Ascending aorta (tissue), 2 donors: ENCODE measurements at places on chromosomes 13 and 19.

DNA sequence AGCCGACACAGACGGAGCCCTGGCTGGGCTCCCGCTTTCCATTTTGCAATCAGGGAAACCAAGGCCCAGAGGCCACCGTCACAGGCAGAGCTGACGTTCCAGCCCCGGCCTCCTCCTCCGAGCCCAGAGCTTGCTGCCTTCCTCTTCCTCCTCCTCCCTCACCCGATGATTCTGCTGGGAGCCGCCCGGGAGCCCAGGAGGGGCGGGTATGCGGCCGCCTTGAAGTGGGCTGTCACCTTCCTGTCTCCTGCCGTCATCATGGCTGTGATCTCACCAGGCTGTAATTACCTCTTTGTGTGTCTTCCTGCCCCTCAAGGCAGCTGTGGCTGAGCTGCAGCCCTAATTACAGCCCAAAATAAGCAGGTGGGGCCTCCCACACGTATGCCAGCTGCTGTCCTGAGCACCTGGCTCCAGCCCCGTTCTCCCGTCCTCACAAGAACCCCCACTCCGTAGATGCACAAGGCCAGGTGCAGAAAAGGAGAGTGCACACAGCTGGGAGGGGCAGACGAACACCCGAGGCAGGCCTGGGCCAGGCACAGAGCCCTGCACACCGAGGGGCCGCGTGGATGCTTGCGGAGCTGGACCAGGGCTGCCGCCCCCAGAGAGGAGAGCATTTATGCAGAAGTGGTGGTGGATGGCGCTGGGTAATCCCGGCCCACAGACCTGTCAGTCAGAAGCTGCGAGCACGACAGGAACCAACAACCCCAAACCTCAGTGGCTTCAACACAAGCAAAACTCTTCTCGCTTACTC lies 4.0 kb downstream of the TPGS1 start:
- DNase-seq, result no peak

DNA sequence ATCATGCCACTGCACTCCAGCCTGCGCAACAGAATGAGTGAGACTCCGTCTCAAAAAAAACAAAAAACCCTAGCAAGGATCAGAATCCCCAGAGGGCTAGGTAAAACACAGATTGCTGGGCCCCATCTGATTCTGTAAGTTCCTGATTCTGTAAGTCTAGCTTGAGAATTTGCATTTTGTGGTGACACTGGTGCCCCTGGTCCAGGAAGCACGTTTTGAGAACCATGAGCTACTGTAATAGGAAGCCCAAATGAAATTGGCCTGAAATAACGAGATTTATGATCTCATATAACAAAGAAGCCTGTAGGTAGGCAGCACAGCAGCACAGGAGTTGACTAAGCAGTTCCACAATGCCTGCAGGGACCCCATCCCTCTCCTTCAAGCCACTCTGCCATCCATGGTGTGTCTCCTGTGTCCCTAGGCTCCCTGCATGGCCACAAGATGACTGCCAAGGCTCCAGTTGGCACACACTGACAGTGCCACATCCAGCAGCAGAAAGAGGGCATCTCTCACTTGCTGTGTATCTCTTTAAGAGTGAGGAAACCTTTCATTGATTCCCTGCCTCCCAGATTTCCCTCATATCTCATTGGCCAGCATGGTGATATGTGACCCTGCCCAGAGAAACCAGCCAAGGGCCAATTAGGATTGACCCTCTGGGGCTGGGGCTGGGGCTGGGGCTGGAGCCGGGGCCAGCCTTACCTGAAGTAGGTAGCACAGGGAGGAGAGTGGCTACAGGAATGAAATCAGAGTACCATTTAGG lies 21.7 kb downstream of the SIPA1L3 start:
- no peak for DNase-seq

DNA sequence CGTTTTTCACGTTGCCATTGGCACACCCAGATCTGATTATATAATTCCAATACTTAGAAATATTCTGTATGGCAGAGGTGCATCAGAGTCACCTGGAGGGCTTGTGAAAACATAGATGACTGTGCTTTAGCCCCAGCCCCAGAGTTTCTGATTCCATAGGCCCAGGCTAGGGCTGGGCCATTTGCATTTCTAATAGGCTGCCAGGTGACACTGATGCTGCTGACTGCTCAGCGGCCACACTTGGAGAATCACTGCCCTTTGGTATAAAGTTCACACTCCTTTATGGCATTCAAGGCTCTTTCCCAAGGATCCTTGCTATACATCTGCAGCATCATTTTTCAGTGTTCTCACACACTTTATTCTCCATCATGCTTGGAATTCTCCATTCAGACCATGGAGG lies 137.1 kb downstream of the AKAP11 start:
- no peak for DNase-seq

GRCh38 chr13:45364876-45365557 lies 24.0 kb upstream of the TPT1 start:
- no peak for DNase-seq

- no peak for DNase-seq
These were observed 14.1 kb upstream of the PCDH8 start for GRCh38 chr13:52862358-52863206.

DNA sequence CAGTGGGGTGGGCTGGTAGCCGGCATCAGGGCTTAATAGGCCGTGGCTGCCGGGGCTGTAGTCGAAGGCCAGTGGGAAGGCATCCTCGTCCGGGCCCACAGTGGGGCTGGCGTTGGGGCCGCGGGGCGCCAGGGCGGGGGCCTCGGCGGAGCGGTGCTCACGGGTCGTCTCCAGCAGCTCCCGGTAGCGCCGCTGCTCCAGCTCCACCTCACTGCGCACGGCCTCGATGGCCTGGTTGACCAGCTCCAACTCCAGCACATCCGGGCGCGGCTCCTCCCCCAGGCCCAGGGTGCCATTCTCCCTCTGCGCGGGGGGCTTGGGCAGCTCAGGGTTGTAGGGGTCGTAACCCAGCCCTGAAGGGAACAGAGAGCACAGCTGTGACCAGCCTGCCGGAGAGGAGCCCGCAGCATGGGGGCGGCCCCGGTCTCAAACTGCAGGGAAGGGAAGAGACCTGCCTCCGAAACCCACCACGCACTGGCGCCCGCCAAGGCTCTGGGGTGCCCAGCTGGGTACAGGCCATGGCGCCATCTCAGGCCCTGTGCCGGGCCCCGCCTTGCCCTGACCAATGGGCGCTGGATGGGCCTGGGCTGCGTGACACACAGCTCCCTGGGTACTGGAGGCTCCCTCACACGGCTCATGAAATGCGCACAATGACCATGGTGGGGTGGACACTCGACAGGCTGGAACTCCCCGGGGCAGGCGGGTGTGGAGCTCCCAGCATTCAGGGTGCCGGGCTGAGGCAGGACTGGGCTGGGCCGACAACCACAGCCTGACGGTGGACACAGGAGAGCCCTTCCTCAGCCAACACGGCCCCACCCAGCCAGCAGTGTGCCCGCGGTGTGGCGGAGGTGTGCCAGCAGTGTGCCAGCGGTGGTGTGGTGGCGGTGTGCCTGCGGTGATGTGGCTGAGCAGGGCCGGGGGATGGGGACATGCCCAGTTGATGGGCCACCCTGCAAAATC lies 16.5 kb upstream of the ATP8B3 start:
- no peak for DNase-seq

DNA sequence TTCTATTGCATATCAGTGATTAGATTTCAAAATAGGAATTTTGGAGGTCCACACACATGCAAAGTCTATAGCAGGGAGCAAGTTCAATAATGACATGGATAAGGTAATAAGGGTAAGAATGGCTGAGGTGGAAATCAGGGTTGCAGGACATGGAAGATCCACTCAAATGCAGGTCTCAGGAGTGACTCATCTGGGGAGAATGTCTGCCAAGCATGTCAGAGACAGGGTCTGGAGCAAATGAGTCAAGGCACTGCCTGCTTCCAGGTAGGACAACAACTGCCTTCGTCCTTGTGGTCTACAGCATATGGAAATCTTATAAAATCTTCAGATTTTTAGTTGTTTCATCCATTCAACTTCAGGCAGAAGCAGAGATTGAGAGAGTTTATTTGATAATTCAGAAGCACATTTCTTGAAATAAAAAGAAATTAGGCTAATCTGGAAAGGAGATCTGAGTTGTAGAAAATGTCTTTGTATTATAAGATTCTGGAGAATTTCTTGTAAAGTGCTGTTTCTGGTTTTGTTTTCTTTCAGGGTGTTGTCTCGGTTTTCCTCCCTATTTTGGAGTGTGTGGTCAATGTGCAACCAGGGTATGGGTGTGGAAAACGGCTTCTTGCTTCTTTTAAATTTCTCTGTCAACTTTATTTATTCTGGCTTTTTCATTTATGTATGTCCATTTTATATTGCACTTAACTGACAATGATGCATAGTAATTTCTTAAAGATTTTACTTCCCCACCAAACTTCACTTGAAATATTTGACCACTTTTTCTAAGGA lies 748.8 kb downstream of the LIG4 start:
- DNase-seq, result no peak

GRCh38 chr13:43170506-43170905 lies 147.1 kb downstream of the DNAJC15 start:
- no peak for DNase-seq

DNA sequence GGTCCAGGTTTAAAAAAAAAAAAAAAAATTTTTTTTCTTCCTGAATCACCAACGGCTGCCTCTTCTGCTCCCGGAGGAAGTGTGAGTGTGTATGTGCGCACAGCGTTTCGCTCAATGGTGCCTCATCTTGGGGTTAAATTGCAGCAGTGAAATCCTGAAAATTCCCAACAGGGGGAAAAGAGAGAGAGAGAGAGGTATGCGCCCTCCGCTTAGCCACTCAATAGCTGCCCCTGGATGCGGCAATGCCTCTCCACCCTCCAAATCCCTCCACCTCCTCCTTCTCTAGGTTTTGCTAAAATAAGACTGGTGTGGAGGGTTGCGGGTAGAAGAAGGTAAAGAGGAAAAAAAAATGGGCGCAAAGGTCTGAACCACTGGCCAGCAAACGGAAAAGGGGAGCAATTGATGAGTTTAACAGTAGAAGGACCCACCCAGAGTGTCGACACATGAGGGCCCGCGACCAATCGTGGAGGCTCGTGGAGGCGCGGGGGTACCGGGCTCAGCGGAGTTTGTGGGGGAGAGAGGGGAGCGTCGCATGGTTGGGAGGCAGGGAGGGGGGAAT lies 853 bp upstream of the CACNA1A start:
- no peak for DNase-seq

GRCh38 chr13:72246396-72246795 lies 379.4 kb upstream of the DACH1 start:
- DNase-seq, result no peak

- no peak for DNase-seq
These were observed 13.7 kb upstream of the FARP1 start for GRCh38 chr13:98129059-98129746.

DNA sequence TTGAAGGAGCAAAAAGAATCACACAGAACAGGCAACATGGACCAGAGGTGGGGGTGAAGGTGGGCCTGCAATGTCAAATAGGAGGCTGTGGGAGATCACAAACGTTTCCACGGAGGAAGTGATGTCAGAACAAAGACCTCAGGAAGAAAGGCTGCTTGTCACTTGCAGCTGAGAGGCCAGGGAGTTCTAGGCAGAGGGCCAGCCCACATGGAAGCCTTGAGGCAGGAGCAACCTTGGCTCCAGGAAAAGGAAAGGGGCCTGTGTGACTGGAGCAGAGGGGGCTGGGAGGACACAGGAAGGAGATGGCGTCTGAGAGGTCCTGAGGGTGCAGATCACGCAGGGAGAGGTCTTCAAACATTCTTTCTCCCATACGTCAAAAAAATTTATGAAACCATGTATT lies 16.3 kb downstream of the ZNF160 start:
- no peak for DNase-seq
